ENCODE measurements at places on chromosomes 16 and 17.

DNA sequence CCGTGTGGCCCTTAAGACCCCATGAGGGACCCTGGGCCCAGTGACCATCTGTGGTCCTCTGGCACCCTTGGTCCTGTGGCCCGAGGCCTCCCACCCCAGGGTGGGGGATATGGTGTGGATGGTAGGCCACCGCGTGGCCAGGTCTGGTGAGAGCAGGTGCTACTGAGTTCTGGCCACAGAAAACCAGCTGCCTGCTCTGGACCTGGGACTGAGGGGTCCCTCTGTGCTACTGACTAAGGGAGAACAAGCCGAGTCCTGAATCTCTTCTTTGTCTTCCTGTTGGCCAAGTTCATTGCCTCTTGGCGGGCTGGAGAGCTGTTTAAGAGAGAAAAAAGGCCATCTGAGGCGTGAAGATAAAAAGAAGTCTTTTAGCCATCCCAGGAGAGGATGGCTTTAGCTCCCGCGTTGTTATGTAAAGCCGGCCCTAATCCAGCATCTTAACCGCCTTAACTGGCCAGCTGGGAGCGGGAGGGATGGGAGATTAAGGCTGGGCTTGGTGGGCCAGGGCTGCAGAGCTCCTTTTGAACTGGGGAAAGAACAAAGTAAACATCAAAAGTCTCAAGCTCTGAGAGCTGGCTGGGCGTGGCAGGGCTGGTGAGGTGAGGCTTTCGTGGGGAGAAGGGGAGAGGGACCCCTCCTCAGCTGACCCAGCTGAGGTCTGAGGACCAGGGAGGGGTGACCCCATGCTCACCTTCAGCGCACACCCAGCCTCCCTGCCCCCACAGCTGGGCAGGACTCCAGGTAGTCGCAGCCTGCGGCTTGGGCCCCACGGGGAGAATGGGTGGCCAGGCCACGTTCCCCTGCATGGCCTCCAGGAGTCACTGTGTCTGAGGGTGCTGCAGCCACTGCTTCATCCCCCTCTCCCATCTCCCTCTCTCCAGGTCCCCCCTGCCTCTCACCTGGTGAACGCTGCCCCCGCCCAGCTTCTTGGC lies 62.4 kb downstream of the NKD1 start:
- no peak for DNase-seq

GRCh38 chr16:14553447-14553846 lies 76.6 kb downstream of the PARN start:
- no peak for DNase-seq

DNA sequence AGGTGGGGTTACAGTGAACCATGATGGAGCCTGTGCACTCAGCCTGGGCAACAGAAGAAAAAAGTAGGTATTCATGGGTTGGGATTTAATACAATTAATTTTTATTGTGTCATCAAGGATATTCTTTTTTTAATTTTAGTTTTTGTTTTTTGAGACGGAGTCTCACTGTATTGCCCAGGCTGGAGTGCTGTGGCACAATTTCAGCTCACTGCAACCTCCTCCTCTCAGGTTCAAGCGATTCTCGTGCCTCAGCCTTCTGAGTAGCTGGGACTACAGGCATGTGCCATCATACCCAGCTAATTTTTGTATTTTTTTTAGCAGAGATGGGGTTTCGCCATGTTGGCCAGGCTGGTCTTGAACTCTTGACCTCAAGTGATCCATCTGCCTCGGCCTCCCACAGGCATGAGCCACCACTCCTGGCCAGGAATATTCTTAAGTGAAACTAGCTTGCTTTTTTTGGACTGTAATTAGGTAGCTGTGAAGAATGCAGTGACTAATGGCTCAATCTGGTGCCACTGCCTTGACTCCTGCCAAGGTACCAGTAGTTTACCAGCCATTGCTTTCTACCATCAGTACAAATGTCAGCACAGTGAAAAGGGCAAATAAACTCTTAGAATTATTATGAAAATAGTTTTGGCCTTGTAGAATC lies 4.8 kb downstream of the PPM1D start:
- DNase-seq = no peak

DNA sequence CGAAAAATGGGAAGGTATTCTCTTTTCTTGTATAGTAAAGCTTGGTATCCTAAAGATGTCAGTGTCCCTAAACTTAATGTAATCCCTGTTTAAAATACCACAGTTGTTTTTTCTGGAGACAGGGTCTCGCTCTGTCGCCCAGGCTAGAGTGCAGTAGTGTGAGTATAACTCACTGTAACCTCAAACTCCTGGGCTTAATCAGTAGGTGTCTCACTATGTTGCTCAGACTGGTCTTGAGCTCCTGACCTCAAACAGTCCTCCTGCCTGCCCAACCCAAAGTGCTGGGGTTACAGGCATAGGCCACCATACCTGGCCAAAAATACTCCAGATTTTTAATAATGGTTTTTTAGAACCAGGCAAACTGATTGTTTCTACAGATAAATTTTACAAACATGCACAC lies 8.2 kb downstream of the DCAF7 start:
- no peak for DNase-seq

GRCh38 chr17:17703140-17703919 lies 22.1 kb downstream of the RAI1 start:
- no peak for DNase-seq

DNA sequence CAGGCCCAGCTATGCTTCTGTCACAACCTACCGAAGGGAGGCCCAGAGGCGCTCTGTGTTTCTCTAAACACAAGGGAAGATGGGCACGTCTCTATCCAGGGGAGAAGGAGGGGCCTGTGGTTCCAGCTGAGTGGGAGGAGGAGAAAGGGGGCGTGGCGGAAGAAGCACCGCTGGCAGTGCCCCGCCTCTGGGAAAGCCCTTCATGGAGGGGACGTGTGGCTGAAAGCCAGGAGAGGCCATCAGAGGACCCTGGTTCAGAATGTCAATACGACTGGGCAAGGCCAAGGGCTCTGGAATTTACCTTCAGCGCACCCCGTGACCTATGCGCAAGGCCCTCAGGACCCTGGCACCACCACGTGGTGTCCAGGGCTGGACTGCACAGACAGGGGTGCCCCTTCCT lies 12.3 kb upstream of the SLC38A8 start:
- DNase-seq = no peak

Data from left renal cortex interstitium (tissue), 4 donors.